Upper lobe of left lung (tissue), 6 donors: ENCODE measurements at places on chromosomes 1 and 21. TPM values are rescaled to one million over a fixed set of nuclear protein-coding genes. Genes with fewer than 3 reads are reported as not detected.

- DNase-seq, result no peak
Measured at GRCh38 chr1:89081005-89081404, 16.0 kb upstream of the GBP1 start.

- DNase-seq, result no peak
Measured at GRCh38 chr1:153572569-153573015, 6.9 kb upstream of the S100A2 start.

DNA sequence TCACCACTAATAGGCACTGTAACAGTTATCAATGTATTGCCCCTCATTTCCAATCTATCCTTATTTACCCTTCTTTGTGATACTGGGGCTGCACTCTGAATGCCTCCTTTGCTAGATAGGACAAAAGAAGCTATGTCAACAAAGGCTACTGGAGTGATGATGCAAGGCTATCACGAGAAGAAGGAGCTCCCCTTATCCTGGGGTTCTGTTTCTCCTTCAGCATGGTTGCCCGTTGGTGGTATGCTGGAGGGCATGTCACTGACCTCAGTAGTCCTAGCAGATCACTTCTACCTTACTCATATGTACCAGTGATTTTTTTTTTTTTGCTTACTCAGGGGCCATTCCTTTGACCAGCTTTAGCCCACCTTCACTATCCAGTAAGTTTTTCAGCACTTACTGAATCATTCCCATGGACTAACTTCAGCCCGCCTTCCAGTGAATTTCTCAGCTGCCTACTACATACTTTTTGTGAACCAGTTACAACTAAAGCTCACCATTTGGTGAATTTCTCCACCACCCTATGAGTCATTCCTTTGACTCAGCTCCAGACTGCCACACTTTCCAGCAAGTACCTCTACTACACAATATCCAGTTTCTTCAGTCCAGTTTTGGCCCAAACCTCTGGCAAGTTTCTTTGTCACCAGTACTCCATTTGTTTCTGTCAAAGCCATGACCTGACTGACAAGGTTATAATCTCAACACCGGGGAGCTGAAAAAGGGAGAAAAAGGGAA, 944.5 kb downstream of the KCNT2 start:
- no peak for DNase-seq

- no peak for DNase-seq
Measured at GRCh38 chr1:169461390-169462000, 24.2 kb downstream of the SLC19A2 start.

- no peak for DNase-seq
Measured at GRCh38 chr1:15953294-15953771, 22.6 kb downstream of the ZBTB17 start.

The NME7 gene
- total RNA-seq, result 9.8 TPM

GRCh38 chr1:211985556-211986264, 49.6 kb downstream of the INTS7 start:
- DNase-seq, result no peak

The LIPI gene
- not detected for total RNA-seq

DNA sequence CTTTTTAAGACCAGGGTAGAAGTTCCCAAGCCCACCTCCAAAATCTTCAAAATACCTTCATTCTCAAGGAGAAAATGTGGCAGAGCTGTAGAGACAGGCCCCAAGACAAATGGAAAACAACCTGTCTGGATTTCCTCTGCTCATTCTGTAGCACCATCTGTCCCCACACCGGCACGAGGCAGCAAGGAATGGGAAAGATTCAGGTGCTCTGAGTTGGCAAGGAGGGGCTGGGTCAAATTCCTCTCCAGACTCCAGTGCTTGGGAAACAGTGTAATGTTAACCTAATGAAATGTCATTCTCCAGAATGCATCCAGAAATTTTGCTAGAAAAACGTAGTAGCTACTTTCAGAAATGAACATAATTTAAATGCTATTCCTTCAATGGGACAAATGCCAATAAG, 9.3 kb downstream of the PABPC4 start:
- no peak for DNase-seq

DNA sequence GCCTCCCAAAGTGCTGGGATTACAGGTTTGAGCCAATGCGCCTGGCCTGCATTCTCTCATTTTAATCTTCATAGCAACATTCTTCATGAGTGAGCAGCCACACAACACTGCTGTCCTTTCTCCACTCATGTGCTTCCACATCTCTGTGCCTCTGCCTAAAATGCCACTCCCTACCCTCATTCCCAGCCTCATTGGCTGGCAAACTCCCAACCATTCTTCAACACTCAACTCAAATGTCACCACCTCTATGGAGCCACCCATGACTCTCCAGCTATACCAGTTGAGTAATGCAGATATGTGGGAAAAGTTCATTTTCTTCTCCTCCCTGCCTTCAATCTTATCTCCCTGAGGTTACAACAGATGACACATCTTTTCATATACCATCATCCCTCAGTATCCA, 53.9 kb upstream of the ZC3H12A start:
- no peak for DNase-seq

The CCDC181 gene
- 2.1 TPM for total RNA-seq

GRCh38 chr1:35622510-35623178, 18.7 kb downstream of the PSMB2 start:
- no peak for DNase-seq

DNA sequence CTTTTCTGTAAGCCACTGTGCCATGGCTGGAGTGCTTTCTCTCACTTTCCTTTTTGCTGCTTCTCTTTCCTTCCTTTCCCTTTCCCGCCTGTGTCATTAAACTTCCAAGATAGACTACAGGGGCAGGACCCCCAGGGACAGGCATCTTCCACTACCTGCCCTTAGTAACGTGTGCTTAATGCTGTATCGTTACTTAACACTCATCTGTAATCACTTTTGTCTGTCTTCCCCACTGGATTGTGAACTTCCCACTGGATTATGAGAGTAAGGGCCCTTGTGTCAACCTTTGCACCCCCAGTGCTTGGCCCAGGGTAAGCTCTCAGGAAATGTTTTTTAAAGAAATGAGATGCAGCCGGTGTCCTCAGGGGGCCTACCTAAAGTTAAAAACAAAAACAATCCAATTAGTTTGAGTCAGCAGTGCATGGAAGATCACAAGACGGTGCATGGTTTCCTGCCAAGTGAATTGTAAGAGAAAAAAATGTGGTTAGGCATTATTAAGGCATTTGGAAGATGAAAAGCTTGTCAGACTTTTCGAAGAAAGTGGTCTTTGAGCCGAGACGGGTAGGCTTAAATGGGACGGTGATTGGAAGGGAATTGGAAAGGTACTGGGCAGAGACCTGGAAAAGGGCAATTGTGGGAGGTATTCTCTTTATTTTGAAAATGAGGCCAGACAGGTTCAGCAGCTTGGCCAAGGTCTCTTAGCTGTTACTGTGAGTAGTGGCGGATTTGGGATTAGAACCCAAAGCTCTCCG, 958 bp downstream of the LYPLAL1 start:
- DNase-seq, result no peak

DNA sequence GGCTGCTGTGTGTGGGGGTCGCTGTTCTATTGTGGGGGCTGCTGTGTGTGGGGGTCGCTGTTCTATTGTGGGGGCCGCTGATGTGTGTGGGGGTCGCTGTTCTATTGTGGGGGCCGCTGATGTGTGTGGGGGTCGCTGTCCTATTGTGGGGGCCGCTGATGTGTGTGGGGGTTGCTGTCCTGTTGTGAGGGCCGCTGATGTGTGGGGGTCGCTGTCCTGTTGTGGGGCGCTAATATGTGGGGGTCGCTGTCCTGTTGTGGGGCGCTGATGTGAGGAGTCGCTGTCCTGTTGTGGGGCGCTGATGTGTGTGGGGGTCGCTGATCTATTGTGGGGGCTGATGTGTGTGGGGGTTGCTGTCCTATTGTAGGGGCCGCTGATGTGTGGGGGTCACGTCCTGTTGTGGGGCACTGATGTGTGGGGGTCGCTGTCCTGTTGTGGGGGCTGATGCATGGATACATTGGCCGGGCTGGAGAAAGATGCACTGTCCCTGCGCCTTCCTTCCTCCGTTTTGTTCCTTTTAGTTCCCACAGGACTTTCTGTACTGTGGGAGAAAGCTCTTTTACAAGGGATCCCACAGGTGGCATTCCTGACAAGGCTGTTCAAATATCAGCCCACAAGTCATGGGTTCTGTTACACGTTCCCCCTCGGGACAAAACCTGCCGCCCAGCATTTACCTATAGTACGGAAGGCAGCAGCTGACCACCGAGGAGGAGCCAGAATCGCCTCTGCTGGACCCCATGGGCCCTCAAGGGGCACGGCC, 27.5 kb downstream of the SETD4 start:
- no peak for DNase-seq

The HCN3 gene
- 2.3 TPM for total RNA-seq

The TCHHL1 gene
- not detected for total RNA-seq

GRCh38 chr1:13583966-13584791, 547 bp downstream of the PDPN start:
- peak; percentile 34 for DNase-seq

DNA sequence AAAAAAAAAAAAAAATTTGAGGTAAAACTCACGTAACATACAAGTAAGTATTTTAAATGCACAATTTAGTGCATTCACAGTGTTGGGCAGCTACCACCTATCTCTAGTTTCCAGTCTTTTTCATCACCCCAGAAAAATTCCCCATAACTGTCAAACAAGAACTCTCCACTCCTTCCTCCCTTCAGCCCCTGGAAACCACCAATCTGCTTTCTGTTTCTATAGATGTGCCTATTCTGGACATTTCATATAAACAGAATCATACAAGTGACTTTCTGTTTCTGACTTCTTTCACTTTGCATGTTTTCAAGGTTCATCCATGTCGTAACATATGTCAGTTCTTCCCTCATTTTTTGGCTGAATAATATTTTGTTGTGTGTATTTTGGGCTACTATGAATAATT, 24.9 kb upstream of the ETS2 start:
- no peak for DNase-seq

- no peak for DNase-seq
Measured at GRCh38 chr1:17861685-17862084, 106.6 kb downstream of the ACTL8 start.

DNA sequence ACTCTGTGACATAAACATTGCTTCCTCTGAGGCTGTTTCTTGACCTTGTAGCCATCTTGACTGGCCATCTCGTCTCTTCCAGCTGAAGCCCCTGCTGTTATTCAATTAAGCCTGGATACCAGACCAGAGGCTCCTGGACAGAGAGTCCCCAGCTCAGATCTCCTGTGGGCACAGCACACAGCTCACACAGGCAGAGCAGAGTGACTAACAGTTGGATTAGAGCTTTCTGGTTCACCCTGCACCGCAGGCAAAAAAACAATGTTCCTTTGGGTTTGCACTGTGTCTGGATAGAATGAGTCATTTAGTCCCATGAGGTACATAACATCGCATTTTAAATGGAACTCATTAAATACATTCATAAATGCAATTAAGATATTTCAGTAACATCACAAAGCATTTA, 33.4 kb upstream of the USH2A start:
- DNase-seq, result no peak

The TSPEAR gene
- not detected for total RNA-seq

- DNase-seq, result no peak
Measured at GRCh38 chr21:40680311-40680710, 166.6 kb downstream of the DSCAM start.

DNA sequence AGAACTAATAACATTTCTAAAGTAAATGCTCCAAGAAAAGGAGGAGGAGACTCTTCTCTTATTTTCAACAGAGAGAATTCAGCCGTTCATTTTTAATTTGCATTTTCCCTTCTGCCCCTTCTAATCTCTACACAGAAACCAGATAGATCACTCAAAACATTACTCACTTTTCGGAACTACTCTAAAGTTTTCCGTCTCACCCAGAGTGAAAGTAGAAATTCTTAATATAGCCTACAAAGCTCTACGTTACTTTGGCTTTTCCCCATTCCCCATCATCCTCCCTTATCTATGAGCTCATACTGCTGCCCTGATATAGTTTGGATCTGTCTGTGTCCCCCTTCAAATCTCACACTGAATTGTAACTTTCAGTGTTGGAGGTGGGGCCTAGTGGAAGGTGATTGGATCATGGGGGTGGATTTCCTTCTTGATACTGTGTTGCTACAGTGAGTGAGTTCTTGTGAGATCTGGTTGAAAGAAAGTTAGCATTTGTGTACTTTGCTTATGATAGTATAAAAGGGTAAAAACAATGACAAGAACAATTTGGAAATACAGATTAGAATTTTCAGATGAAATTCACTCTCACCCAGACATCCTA, 188.2 kb downstream of the AMY1C start:
- no peak for DNase-seq

The S100A12 gene
- 23.1 TPM for total RNA-seq

The OLFML3 gene
- 13.2 TPM for total RNA-seq

The BSND gene
- total RNA-seq, result not detected

The NFYC gene
- 40.0 TPM for total RNA-seq

GRCh38 chr1:51343624-51344023, 13.3 kb upstream of the TTC39A start:
- no peak for DNase-seq

DNA sequence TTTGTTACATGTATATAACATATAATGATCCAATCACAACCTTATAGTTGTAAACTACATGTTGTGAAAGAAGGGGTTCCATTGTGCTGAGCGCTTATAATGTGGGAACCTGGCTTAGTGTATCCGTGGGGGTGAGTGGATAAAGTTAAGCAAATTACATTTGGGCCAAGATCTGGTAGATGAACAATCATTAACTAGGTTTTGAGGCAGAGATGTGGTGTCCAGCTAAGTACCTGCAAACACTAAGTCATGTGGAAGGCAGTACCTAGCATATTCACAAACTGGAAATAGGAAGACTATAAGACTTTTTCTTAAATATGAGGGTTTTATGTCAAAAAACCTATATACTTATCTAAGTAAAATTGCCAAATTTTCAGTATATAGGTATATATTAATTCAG, 167.2 kb upstream of the PDE4B start:
- no peak for DNase-seq

DNA sequence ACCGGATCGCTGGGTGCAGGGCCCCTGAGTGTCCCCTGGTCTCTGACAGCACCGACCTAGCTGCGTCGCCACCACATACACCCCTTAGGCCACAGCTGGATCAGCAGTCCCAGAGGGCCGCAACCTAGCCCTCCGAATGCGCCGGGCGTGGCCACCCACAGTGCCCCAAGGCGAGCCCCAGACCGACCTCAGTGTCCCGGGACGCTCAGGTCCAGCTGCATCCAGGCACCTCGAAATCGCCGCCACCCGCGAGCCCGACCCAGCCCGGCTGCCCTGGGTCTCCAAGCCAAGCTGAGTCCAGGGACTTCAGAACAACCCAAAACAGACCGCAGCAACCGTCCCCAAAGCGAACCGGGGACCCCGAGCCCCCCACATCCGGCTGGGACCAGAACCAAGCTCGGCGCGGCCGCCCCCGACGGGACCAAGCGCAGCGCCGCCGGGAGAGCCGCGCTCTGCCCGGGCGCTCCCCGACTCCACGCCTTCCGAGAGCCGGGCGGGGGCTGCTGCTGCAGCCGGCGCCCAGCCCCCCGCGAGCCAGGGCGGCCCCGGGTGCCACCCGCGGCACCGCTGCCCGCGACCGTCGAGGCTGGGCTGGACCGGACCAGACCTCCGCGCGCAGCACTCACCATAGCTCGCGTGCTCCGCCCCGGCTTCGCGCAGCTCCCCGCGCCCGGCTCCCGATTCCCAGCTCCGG, 54.6 kb upstream of the ECE1 start:
- peak; percentile 89 for DNase-seq

The GSTM5 gene
- 4.0 TPM for total RNA-seq
